Stimulated activated CD8-positive, alpha-beta memory T cell treated with anti-CD3 and anti-CD28 coated beads, Interleukin-15, amount 100 ng/mL, for 4 hours (primary cell): ENCODE measurements at places on chromosomes 7 and 10.

DNA sequence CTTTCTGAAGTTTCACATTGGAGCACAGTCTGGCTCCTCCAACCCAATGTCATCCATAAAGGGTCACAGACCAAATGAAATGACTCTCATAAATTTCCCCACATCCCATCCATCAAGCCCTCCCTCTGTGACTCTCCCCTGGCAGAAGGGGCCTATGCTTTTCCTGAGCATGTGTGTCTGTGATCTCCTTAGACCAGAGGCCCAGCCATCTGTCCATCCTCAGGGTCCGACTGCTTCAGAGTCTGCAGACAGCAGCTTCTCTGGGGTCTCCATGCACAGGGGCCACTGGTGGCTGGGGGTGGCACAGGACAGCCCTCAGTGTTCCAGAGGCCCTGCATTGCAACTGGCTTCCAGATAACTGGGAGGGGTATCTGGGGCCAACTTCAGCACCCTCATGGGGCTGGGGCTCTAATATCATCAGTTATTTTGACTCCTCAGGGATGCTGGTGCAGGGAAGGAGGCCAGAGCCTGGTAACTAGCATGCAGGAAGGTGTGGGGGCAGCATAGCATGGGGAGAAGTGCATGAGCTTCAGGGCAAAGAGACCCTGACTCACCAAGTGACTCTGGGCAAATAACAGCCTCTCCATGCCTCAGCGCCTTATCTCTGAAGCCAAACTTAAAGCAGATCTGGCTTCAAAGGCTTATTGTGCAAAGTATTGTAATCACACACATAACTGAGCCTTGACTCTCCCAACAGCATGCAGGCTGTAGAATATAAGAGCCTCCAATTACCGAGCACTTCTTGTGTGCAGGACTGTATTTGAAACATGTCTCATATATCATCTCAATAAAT is 266.9 kb downstream of the GRID1 start:
- DNase-seq, result no peak

DNA sequence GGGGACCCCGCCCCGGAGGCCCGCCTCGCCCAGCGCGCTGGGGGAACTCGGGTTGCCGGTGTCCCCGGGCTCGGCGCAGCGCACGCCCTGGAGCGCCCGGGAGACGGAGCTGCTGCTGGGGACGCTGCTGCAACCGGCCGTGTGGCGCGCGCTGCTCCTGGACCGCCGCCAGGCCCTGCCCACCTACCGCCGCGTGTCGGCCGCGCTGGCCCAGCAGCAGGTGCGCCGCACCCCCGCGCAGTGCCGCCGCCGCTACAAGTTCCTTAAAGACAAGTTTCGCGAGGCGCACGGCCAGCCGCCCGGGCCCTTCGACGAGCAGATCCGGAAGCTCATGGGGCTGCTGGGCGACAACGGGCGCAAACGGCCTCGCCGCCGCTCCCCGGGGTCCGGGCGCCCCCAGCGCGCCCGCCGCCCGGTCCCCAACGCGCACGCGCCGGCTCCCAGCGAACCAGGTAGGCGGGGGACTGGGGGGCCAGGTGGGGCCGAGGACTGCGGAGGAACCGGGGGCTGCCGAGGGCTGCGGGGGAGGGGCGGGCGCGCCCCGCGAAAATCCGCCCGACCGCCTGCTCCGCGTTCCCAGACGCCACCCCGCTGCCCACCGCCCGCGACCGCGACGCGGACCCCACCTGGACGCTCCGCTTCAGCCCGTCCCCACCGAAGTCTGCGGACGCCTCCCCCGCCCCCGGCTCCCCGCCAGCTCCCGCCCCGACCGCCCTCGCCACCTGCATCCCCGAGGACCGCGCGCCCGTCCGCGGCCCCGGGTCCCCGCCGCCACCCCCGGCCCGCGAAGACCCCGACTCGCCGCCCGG is 574 bp downstream of the UTF1 start:
- no peak for DNase-seq

DNA sequence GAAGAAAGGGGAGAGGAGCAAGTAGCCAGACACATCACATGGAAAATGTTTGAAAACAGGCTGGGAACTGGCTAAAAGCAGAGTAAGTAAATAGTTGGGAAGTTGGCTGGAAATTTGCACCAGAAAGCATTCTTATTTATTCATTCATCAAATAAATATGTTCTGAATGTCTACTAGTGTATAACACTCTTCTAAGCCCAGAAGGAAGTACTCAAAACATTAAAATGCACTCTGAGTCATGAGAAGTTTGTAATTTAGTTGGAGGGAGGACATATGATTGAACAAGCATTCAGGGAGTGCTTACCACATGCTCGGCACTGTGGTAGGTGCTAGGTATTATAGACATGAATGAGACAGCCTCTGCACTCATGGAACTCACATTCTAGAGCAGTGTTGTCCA is 37.0 kb upstream of the CNNM1 start:
- no peak for DNase-seq

DNA sequence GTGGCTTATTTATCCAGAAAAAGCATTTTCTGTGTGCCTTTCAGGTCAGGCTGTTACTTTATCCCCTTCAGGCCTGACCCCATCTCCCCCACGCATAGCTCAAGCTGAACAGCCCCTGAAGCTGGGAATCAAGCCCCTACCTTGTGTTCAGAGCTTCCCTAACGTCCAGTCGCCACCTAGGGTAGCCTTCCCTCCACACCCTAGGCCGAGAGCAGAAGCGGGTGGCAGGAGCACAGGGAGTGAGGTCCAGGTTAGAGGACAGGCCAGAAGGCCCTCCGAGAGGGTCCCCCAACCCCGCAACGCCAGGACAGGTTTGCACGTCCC is 479 bp upstream of the SEMA4G start:
- no peak for DNase-seq

DNA sequence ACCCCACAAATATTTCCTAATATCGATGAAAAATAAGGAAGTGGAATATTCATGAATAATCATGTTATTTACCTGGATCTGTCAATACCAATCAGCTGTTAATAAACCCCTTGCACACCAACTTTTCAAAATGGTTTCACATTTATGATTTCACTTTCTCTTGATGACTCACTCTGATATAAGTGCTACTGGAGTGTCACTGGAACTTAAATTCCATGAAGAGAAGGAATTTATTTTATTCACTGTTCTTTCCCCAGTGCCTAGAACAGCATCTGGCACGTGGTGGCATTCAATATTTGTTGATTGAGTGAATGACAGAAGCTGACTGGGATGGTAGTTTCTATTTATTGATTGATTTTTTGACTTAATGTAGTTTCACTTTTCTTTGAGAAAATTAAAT is 3.5 kb upstream of the ENO4 start:
- DNase-seq, result no peak

DNA sequence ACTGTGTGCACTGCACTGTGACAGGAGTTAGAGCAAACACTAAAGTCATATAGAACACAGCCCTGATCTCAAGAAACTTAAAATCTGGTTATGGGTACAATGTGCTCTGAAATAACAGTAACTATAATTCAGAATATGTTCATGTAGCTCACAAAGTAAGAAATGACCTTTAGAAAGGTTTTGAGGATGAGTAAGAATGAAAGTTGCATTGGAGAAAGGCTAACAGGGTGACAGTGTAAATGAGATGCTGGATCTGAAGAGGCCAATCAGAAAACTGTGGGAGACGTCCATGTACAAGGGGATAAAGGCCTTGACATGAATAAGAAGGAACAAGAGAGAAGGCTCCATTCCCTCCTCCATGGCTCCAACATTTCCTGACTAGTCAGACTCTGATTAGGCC is 124.7 kb downstream of the GRM3 start:
- DNase-seq, result no peak

DNA sequence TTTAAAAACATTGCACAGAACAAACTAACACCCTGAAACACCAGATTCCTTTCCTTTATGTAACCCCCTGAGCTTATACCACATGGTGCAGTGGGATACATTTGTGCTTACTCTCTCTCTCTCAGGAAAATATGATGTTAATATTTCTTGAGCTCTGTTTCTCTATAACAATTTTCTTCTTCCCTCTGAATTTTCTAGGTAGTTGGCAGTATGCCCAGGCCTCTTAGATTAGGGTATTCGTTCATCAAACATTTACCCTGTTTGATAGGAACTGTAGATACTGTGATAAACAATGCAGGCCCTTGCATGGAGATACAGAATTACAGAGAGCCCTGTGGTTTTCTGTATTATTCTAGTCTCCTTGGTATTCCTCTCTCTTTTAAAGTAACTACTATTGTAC is 567.8 kb downstream of the IPMK start:
- DNase-seq, result no peak

GRCh38 chr7:16409777-16410176 is 11.6 kb downstream of the CRPPA start:
- no peak for DNase-seq

GRCh38 chr7:46301677-46302076 is 380.6 kb upstream of the IGFBP3 start:
- no peak for DNase-seq

DNA sequence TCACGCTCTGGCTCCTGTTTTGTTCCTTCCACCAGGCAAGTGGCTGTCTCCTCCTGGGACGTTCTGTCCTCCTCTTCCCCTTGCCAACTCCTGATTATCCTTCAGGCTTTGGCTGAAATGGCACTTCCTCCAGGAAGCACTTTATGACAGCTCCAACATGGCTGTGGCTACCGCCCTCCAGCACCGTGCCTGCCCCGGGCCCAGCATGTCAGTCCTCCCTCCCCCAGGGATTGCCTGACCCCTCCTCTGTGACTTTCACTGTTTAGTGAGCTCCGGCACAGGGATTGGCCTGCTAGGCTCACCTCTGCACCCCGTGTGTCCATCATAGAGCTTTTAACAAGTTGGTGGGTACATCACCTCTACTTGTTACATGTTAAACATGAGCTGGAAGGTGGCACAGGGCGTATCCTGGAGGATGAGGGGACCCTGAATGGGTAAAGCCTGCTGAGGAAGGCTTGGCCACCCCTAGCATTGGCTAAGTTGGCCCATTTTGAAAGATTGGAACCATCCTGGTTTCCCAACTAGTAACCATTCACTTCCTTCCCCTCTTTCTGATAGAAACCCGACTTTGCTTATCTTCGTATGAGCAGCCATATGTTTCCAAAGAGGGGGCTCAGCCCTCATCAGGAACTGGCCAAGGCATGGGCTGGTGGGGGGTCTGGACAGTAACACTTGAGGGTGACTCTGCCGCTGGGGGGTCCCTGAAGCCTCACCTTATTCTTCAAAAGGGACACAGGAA is 10.5 kb upstream of the ADAMTS14 start:
- no peak for DNase-seq

DNA sequence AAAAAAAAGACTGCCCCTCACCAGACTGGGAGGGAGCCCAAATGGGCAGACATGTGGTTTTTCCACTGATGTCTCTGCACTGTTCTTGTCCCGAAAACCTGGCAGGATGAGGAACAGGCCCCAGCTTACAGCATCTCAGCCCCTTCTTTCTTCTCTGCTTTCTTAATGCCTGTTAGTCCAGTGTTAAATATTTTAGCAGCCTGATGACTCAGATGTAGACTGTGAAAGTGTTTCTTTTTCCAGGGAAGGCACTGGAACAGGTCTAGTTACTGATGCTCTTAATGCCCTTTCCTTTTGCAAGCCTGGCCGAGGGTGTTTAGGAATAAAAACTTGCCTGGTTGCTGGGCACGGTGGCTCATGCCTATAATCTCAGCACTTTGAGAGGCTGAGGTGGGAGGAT is 107.7 kb downstream of the TACC2 start:
- DNase-seq, result no peak

DNA sequence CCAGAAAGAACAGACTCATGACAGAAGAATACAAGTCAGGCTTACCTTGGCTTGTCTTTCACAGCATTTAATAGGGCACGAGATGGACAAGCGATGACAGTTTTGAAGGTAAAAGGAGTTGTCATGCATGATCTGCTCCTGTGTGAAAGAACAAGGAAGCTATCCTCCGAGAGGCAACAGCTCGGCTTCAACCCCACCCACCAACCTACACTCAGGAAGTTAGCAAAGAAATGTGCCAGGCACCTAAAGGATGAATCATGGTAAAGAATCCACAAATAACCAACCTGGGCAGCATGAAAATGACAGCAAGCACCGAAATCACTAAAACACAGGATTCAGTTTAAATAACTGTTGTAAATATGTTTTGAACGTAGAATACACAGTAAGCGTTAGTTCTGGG is 700.2 kb downstream of the TYW1 start:
- DNase-seq, result no peak

GRCh38 chr10:50394832-50395231 is 143.5 kb upstream of the ASAH2 start:
- DNase-seq, result no peak

DNA sequence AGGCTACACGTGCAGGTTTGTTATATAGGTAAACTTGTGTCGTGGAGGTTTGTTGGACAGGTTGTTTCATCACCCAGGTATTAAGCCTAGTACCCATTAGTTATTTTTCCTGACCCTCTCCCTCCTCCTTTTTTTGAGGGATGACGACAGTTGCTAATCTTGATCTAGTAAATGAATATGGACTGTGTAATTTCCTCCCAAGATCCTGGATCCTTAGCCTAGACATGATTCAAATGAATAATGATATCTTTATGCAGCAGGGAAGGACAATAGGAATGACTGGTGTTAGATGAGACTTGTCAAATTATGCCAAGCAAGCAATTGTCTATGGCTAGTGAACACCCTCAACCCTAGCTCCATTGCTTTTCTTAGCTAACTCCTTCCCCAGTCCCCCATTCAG is 156.2 kb downstream of the PLPP4 start:
- DNase-seq, result no peak

- no peak for DNase-seq
These were observed 495.4 kb upstream of the POM121L12 start for GRCh38 chr7:52540041-52540440.

GRCh38 chr7:7408001-7408770 is 127.5 kb downstream of the COL28A1 start:
- DNase-seq, result no peak

- no peak for DNase-seq
These were observed at the start of gene SNCG for GRCh38 chr10:86958116-86958900. Gene SNCG (plus strand): TSS chr10:86958599. CDS start chr10:86958698, 99 bp downstream.

- no peak for DNase-seq
These were observed 11.5 kb downstream of the ELFN1 start for GRCh38 chr7:1681581-1681980.

GRCh38 chr10:126568809-126569385 is 101.6 kb downstream of the C10orf90 start:
- no peak for DNase-seq
